ENCODE measurements at places on chromosomes 3 and 15.
A peak's percentile ranks its signal among the peaks of the same experiment; 100 is the strongest.

GRCh38 chr15:56963126-56963525 is 44.7 kb downstream of the TCF12 start:
- peak; percentile 25 for ATAC-seq

DNA sequence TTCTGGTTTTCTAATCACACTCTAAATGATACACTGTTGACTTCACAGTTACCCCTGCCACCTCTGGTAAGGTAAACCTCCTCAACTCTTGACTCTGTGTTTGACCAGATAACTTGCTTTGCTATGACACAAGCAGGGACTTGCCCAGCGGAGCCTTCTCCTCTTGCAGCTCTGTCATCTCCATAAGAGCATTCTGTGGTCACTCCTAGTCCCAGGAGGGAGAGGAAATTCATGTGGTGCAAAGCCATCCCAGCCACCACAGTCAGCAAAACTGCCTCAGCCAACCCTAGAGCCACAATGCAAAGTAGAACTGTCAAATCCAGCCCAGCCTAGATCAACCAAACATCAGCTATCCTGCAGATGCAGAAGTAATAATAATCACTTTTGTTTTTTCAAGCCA is 144.7 kb upstream of the GADL1 start:
- no peak for ATAC-seq

- ATAC-seq = no peak
These were observed 23.3 kb upstream of the CYP11A1 start for GRCh38 chr15:74390647-74391288.

DNA sequence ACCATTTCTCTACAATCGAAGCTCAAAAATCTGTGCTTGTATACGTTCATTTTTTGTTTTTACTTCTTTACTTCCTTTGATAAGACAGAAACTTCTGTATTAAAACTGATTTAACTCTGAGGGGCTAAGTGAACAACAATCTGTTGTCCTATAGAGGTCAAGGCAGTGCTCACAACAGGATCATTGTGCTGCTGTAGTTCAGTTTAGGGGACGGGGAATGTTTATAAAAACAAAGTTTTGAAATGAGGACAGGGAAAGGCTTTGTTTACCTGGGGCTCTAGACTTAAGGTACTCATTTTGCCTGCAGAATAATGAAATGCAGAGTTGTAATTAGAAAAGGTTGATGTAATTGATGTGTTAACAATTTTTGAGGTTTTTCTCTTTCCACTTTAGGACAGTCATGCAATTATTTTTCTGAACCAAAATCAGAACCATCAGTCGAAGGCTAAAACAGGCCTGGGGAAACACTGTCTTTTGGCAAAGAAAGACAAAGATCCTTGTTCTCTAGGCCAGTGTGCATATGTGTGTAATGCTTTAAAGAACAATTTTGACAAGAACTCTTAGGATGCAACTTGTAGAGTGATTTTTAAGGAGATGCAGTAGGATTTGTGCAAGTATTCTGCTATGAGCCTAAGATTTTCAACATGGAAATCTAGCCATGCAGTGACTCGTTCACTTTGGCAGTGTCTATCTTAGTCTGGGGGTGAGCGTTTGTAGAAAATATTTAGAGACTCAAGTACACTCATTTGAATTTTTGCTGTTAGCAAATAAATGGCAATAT is 165.2 kb downstream of the PGPEP1L start:
- ATAC-seq = peak; percentile 39

- ATAC-seq = no peak
These were observed 164.1 kb upstream of the LRRFIP2 start for GRCh38 chr3:37338500-37338899.

GRCh38 chr15:39680868-39681267 is 100.0 kb downstream of the THBS1 start:
- no peak for ATAC-seq

All from SK-N-SH treated with all-trans-retinoic acid at 6 μM for 48 hours (cell line).